ENCODE measurements at places on chromosomes 3 and 15.
A peak's percentile ranks its signal among the peaks of the same experiment; 100 is the strongest.

GRCh38 chr3:183698756-183699155, 1.2 kb downstream of the YEATS2 start:
- DNase-seq: peak; percentile 15

GRCh38 chr3:31959951-31960792, 20.9 kb downstream of the OSBPL10 start:
- DNase-seq: peak; percentile 80

GRCh38 chr3:22121068-22121701, 370.2 kb upstream of the ZNF385D start:
- no peak for DNase-seq

- no peak for DNase-seq
Measured at GRCh38 chr3:31573036-31573779, 40.5 kb downstream of the STT3B start.

DNA sequence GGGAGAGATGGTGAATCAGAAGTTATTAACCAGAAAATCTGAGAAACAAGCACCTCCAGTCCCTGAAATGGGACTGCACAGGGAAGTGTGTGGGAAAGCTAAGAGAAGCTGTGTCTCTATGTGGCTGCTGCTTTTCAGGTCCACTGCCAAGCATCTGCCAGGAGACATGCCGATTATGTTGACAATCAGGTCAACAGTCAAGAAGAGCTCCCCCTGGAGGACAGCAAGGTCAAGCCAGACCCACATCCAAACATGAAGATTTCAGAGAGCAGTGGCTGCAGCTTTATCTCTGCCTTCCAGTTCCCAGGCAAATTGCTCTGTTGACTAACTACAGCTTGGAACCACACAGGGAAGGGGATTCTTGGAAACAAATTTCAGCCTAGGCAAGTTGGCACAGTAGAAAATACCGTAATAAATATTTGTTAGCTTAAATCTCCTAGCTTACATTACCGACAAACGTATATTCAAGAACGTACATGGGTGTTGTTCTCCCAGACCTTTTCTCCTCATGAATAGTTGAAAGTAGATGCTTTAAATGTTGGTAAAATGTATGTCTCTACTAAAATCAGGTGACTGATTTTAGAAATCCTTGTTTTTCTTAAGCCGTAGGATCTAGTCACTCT, 394.5 kb upstream of the RARB start:
- no peak for DNase-seq

DNA sequence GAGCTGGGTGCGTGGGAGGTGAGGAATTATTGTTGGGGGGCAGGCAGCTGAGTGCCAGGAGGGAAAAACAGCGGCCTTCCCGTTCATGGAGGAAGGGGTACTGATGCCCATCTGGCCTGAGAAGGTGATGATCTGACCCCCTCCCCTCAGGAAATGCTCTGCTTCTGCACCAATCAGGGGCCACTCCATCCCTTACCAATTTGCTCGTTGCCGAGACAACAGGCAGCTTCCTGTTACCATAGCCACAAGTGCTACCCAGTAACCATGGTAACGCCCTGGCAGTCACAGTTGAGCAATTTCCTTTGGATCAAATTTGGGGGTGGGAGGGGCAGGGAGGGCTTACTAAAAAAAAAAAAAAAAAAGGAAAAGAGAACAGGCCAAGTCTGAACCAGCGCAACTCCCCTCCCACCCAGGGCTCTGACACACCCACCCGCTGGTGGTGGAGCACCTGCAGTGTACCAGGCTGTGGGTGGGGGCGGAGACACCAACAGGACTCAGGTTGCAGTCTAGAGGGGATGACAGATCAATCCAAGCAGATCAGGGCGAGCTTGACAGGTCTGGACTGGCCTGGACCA, 13.7 kb downstream of the CELF6 start:
- DNase-seq: peak; percentile 68

Measured in fibroblast of gingiva (primary cell).